ENCODE measurements at places on chromosomes 1 and 21. TPM values are rescaled to one million over a fixed set of nuclear protein-coding genes. Genes with fewer than 3 reads are reported as not detected.

Gene HTR6
- total RNA-seq = not detected

Gene TRAF3IP3
- not detected for total RNA-seq

Gene NPHS2
- total RNA-seq = not detected

Gene TMEM39B
- total RNA-seq = 3.6 TPM

Gene MEX3A
- 3.3 TPM for total RNA-seq

Gene PLCH2
- total RNA-seq = 0.09 TPM

Gene ATP1A4
- total RNA-seq = not detected

Gene KIAA0040
- total RNA-seq = not detected

Gene TNFSF4
- 19.4 TPM for total RNA-seq

Gene ZZZ3
- 77.2 TPM for total RNA-seq

Gene KCNN3
- total RNA-seq = 0.32 TPM

Gene AADACL4
- total RNA-seq = not detected

Gene GREM2
- total RNA-seq = 0.59 TPM

Gene NTNG1
- total RNA-seq = 2.2 TPM

Gene INAVA
- total RNA-seq = 0.18 TPM

Gene PPFIA4
- total RNA-seq = 24.6 TPM

Gene OR14C36
- not detected for total RNA-seq

Gene C1orf185
- not detected for total RNA-seq

Gene UTS2
- total RNA-seq = not detected

Gene PPM1J
- total RNA-seq = 1.6 TPM

Gene S100A12
- not detected for total RNA-seq

Gene PADI2
- total RNA-seq = not detected

Gene SORT1
- total RNA-seq = 27.0 TPM

Gene CD5L
- not detected for total RNA-seq

Gene RHCE
- total RNA-seq = 1.8 TPM

Gene GJA9
- total RNA-seq = not detected

Gene HSPA6
- 1.1 TPM for total RNA-seq

Gene CENPL
- total RNA-seq = 9.2 TPM

Gene CAMK1G
- total RNA-seq = 13.1 TPM

Gene SLAMF9
- total RNA-seq = 0.09 TPM

Measured in smooth muscle cell of the umbilical artery (primary cell).